ENCODE measurements at places on chromosomes 7 and 10. TPM values are rescaled to one million over a fixed set of nuclear protein-coding genes. Genes with fewer than 3 reads are reported as not detected.

DNA sequence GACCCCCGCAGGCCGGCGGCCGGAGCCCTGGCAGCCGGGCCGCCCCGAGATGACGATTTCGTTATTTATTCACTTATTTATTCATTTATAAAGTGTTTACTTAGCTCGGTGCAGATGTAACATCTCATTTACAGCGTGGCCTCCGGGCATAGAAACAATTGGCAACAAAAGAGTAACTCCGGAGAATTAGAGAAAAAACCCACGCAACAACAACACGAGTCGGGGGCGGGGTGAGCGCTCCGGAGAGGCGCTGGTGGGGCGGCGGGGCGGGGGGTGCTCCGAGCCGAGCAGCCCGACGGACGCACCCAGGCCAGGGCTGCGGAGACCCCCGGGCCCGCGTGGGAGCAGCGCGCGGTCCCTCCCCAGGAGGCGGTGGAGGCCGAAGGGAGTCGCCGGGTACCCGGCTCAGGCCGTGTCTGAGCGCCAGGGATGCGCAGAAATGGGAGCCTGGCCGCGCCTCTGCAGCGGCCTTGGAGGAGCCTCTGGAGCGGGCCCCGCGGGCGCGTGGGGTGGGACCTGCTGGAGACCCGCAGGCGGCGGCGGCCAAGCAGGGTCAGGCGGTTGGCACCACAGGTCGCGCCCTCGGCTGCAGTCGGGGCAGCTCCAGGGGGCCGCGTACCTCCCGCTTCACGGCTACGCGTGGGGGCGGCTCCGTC is 14.3 kb downstream of the UNCX start:
- no peak for DNase-seq

DNA sequence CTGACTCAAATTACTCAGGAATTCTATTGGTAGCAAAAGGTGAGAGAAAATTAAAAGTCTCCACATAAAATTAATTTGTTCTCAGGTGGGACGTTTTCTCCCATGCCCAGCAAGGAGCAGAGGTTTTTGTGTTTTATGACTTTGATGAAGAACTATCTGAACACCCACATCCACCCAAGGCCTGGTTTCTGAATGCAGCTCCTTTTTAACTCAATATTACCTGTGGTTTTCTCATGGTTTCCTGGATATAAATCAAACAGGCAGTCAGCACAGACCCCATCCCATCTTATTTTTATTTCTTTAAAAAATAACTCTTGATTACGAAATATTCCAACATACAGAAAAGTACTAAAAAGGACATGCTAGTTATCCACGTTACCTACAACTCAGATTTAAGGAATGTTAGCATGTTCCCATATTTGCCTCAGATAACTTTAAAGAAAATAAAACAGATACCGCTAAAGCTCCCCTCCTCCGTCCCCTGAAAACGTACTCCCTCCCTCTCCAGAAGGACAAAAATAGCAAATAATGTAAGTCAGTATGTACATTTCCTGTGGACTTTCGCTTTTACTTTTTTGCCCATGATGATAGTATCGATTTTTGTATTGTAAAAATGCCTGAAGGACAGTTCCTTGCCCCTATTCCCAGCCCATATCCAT is 43.4 kb downstream of the GLI3 start:
- DNase-seq, result no peak

DNA sequence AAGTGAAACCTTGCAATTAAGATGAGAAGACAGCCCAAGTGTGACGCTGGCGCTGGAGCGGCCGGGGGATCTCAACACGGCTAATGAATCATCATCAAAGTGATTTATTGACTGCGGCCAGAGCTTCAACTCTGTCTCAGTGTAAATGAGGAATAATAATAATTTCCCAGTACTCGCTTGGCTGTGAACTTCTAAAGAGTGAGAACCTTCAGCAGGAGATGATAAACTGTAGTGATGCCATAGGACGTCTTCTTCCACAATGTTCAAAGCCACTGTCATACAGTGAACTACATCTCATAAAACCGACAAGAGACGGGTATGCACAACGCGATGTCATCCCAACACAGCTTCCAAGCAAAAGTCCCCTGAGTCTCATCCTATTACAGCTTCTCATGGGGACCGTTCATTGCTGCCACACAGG is 123.6 kb upstream of the NOBOX start:
- no peak for DNase-seq

DNA sequence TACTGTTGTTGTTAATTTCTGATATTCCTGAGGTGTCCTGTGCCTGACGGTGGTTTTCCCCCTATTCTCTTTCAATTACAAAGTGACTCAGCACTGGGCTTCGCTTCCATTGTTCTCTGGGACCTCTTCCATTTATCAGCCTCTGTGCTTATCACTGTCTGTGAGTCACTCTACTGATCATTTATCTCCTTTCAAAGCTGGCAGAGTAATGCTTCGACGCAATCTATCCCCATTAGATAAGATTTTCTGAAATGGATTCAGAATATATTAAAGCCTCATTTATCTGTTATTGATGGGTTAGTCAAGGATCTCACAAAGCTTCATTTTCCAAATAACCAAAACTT is 679.2 kb downstream of the SDK1 start:
- DNase-seq, result no peak

The NUPR2 gene
- 1.4 TPM for polyA plus RNA-seq

- no peak for DNase-seq
Measured at GRCh38 chr7:151628846-151629604, 109.3 kb upstream of the RHEB start.

All from large intestine (tissue), 12 donors.